Stimulated activated CD8-positive, alpha-beta memory T cell treated with anti-CD3 and anti-CD28 coated beads, Interleukin-15, amount 100 ng/mL, for 4 hours (primary cell): ENCODE measurements at places on chromosomes 7 and 10.

DNA sequence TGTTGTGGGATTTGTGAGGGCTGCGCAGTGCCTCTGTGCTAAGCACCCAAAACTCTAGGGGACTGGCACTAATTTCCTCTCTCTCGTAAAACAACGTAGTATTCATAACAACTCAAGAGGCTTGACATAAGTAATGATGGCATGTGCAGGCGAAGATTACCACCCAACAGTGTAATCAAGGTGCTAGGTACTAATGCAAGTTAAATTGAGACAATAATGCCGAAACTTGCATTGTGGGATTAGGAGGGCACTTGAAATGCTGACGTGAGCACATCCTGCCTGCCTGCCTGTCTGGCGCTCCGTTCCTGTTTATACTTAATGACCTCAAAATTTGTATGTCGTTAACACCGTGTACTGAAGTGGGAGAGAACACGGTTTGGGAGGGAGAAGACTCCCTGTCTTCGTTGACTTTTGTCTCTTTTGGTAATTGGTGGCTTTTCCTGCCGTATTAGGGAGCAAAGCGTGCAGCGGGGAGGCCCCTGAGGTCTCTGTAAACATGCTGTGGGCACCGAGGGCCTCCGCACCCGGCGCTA, 139.0 kb downstream of the MGMT start:
- DNase-seq, result no peak

DNA sequence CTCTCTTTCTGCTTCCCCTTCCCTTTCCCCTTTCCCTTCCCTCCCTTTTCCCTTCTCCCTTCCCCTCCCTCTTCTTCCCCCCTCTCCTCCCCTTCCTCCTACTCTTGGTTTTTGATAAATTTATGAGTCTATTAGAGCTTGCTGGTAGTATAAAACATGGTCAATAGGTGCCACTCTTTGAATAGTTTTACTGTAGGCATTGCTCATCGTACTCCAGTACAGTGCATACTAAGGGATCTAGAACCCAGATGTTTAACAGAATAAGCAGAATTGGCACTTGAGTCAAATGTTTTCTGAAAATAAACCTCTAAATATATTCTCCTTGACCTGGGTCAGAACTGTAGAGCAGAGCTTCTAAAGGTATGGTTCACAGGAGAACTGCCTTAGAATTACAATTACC, 126.7 kb downstream of the SORCS3 start:
- no peak for DNase-seq

DNA sequence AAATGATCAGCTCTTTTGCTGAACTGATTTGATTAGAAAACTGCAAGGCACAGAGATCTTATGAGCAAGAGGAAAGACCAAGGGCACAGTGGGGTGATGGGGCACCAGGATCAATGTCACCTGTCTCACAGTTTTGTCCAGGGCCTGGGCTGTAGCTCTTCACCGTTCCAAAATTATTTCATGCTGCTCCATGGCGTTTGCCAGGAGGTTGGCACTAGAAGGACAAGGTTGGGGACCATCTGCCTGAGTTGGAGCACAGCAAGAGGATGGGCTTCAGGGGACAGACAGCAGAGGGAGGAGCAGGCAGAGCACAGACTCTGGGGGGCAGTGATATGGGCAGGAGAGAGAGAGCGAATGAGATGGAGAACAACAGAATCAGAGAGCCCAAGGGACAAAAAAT, 17.5 kb upstream of the FRA10AC1 start:
- DNase-seq, result no peak

DNA sequence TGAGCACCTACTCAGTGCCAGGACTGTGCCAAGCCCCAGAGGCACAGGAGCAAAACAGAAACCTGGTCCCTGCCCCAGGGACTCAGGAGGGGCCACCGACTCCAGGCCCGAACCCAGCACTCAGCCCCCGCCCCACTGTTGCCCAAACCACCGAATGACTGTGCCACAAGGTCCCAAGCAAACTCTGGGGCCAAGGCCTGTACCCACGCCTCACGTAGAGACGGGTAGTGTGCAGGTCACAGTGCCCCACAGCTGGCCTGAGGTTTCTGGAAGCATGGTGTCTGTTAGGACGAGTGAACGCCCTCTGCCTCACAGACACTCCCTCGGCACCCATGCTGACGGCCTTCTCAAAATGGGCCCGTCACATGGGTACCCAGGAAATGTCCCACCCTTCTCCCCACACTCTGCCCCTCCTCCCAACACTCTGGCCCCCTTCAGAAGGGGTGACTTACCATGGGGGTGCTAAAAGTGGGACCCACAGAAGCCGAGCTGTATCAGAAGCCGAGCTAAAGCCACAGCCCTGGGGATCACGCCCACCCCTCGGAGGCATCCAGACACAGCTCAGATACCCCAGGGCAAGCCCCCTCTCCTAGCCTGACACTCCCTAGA, 44.2 kb downstream of the CTBP2 start:
- DNase-seq, result no peak

DNA sequence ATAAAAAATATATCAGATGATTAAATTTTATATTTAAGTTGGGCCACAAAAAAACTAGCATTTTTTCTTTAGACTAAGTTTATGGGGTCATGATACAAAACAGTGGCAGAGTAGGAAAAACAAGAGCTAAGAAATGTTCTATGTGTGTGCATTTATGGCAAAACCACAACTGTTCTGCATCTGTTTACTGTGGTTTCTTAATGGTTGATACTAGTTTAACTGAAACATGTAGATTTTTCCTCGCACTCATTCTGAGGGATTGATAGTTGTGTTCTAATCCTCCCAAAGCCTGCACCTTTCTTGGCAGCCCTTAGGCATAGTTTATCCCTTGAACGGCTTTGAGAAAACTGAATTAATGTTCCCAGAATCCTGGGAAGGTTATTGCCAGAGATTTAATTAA, 66.6 kb upstream of the PHYHIPL start:
- DNase-seq, result no peak

GRCh38 chr7:36075561-36075960, 77.5 kb upstream of the EEPD1 start:
- DNase-seq, result no peak

DNA sequence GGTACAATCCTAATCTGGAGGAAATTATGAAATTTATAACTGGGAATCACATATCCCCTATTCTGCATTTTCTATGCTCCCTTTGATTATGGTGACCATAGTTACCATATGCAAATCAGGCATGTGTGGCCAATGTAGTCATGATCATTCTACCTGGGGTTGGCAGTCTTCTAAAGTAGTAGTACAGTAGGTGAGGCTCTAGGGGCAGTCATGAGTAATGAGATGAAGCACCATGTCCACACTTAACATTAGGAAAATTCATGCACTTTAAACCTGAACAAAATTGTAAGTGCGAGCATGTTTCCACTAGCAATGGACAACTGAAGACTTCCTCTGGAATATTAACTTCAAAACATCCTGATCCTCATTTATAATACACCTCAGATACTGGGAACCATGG, 545.9 kb downstream of the SUGCT start:
- DNase-seq, result no peak

DNA sequence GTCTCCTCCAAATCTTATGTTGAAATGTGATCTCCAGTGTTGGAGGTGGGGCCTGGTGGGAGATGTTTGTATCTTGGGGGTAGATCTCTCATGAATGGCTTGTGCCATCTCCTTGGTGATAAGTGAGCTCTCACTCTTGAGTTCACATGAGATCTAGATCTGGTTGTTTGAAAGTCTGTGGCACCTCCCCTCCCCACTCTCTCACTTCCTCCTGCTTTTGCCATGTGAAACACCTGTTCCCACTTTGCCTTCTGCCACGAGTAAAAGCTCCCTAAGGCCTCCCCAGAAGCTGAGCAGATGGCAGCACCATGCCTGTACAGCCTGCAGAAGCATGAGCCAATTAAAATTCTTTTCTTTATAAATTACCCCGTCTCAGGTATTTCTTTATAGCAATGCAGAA, 23.5 kb downstream of the TMEM229A start:
- DNase-seq, result no peak

DNA sequence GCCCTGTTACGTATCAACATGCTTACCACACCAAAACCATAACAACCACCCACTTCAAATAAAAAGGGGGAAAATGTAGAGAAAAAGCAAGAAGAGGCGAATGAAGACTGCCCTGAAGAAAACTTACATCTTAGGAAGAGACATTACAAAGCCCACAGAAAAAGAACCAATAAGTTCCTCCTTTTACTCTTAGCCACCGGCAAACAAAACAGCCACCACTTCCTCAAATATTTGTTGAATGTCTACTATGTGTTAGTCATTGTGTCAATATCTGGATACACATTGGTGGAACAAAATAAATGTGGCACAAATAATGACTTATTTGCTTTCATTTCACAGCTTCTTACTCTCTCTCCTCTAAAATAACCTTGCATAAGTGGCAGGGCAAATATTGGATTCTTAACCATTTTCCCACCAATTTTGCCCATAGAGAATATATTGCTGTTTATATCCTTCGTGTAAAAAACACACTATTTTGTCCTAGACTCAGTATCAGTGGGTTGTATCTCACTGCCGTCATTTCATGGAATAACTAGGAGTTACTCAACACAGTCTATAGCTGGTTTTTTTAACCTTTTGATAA, 106.8 kb downstream of the ANK3 start:
- DNase-seq, result no peak

DNA sequence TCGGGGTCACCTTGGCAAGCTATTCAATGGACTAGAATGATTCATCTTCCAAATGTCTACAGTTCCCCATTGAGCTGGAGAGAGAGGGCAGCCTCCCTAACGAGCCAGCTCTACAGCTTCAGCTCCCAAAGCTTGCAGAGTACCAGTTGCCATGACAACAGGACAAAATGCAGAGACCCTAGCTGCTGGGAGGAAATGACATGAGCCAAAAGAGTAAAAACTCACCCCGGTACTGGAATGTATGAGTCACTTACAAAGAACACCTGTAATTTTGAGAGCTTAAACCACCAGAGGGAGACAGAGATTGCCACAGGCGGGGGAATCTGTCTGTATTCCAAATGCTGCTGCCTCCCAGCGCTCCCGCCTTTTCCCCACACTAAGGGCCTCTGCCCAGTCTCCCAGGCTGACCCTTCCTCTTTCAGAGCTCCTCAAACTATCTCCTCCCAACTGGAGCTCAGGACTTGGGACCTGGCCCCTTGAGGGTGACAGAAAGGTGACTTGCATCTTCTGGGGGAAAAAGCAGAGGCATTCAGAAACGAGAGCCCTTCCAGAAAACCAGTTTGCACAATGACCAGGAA, 95.5 kb downstream of the CUL2 start:
- DNase-seq, result peak; percentile 21

DNA sequence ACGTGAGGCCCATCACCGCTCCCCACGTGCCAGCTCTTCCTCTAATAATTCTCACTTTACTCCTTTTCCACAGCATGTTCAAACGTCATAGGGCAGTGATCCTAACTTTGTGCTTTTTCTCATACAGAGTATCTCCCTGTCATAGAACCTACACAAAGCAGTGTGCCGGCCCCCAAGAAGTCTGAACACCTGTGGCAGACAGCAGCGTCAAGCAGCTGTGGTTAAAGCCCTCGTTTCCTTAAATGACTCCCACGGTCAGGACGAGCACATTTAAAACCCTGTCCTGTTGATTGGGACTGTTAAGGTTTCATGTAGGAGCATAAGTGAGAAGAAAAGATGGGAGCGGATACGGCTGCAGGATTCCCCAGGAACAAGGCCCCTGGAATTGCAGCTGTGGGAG, 267.2 kb downstream of the DIP2C start:
- DNase-seq, result no peak

GRCh38 chr7:150595361-150595760, 28.2 kb downstream of the GIMAP4 start:
- DNase-seq, result no peak

DNA sequence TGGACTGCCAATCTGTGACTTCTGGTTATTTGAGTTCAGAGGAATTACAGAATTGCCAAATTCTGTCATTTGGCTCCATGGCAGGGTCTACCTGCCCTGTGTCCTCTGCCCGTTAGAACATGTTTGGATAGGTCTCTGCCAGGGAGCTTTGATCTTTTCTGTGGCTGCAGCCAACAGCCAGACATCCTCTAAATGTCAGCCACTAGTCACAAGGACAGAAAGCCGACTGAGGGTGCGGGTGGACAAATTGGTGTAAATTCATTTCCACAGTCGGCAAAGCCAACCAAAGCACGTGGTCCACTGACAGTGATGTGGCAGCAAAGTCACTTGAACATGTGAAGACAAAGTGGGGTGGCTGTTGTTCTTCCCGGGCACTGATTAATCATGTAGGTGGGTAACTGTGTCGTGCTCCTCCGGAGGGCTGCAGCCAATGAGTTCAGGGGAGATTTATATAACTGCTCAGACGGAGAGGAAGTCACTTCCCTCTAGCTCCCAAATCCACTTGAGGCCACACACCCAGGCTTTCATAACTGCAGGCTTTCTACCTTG, 26.7 kb upstream of the CAMK1D start:
- DNase-seq, result no peak

GRCh38 chr10:98370831-98371820, 43.9 kb downstream of the PYROXD2 start:
- DNase-seq, result no peak

DNA sequence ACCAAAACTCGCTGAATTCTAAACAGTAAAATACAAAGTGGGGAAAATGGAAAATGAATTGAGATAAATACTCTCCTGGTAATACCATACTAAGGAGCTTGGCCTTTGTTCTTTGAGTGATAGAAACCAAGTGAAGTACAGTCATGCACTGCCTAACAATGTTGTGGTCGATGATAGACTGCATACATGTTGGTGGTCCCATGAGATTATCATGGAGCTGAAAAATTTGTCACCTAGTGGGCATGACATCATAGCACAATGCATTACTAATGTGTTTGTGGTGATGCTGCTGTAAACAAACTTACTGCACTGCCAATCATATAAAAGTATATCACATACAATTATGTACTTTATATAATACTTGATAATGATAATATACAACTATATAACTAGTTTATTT, 419.1 kb downstream of the ARL4A start:
- no peak for DNase-seq

GRCh38 chr10:87659571-87660483, at the start of gene PAPSS2:
PAPSS2 (plus strand) TSS chr10:87659878; CDS start chr10:87659982, 104 bp downstream.
- no peak for DNase-seq

DNA sequence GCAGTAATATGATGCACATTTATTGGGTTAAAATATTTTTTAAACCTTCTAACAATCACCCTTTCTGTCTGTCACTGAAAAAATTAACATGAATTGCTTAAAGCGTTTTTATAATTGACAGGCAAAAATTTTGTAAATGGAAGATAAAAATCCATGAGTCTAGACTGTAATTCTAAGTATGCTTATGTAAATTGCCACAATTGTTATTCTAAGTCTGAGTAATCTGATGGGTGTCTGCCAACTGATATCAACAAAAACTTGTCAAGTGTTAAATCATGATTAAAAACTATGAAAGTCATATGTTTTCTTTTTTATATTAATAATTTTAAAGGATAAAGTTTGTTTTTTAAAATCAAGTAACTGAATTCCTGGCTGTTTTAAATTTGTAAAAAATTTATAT, 208.2 kb downstream of the CDK14 start:
- no peak for DNase-seq

DNA sequence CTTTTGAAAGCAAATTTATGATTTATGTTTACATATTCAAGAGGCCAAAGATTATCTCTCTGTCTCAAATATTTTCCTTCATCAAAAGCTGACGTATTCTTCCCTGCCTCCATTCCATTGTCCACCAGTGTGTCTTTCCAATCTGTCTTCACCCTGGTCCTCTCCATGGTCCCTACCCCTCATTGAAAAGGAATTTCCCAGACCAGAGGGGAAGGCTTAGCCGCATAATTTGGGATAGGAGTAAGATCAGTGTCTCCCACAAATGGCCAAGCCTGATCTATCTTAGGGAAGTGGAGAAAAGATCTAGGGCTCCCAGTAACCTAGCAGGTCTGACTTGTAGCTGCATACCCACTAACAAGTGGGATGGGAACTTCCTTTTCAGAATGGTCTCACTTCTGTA, 46.3 kb upstream of the ZNF800 start:
- DNase-seq, result no peak

- DNase-seq, result no peak
Observed at GRCh38 chr10:5079306-5079830, 14.8 kb upstream of the AKR1C3 start.
